ENCODE measurements at places on chromosomes 3 and 15.

- DNase-seq, result no peak
Measured at GRCh38 chr3:75341324-75342067, 322.6 kb upstream of the FRG2C start.

GRCh38 chr3:100627491-100627890, 18.1 kb downstream of the ADGRG7 start:
- DNase-seq, result no peak

GRCh38 chr3:107701299-107701698, 178.5 kb downstream of the BBX start:
- DNase-seq, result no peak

GRCh38 chr3:157533298-157534070, 30.3 kb upstream of the VEPH1 start:
- DNase-seq, result peak; percentile 88

DNA sequence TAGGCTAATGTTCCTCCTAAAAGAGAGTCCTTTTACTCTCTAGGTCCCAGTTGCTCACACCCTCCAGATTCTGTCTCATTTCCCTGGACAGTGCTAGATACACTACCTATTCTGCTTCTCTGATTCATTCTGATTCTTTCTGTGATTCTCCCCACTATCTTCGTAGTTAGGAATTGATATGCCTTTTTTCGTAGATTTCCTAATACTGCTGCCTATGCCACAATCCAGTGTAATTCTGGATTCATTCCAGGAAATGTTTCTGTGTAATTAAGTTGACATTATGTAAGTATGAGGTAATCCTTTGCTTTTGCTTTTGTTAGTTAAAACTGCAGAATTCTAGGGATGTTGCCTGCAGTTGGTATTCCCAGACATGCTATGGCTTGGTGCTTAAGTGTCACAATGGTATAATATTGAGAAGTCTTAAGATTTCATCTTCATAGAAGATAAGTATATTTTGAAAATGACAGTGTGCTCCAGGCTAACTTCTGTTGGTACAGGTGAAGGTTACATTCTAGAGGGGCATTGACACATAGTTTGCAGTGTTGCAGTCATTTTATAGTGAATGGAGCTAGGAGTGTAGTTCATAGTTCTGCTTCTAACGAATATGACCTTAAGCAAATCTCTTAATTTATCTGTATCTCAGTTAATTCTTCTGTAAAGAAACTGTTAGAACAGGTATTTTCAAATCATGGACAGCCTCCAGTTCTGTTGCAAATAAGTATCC, 54.3 kb downstream of the RIOX2 start:
- DNase-seq, result peak; percentile 35

GRCh38 chr3:126033051-126033745, 50.7 kb downstream of the SLC41A3 start:
- no peak for DNase-seq

DNA sequence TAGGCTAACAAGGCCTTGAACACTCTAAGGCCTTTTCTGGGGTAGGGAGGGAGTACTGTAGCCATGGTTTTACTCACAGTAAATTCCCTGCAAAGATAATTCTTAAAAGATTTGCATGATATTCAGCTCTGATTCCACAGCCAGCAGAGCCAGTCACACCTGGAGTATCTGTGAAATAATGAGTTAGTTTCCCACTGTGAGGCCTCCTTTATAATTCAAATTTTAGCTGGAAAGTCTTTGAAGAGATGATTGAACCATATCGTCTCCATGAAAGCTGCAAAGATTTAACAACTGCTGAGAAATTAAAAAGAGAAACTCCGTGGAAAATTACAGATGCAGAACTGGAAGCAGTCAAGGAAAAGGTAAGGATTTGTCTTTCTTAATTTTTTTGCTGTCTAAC, 32.3 kb upstream of the DUT start:
- DNase-seq, result no peak

DNA sequence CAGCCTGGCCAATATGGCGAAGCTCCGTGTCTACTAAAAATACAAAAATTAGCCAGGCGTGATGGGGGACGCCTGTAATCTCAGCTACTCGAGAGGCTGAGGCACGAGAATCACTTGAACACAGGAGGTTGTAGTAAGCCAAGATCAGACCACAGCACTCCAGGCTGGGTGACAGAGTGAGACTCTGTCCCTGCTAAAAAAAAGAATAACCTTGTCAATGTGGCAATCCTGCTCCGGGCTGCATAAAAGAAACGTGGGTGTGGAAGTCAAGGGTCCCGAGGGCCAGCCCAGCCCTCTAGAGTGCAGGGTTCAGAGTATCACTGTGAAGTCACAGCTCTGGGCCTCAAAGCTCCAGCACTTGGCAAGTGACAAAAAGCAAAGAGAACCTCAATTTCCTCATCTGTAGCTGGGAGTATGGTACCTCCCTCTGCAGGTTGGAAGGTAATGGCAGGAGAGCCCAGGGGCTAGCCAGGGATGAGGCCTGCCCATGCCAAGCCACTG, 73.5 kb upstream of the IQSEC1 start:
- no peak for DNase-seq

DNA sequence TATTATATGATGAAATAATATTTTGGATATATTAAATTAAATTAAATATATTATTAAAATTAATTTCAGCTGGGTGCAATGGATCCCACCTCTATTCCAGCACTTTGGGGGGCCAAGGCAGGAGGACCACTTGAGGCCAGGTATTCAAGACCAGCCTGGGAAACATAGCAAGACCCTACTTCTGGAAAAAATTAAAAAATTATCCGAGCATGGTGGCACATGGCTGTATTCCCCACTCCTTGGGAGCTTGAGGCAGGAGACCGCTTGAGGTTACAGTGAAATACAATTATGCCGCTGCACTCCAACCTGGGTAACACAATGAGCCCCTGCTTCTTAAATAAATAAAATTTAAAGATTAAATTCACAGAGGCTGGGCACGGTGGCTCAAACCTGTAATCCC, 61.4 kb downstream of the SH3BP5 start:
- DNase-seq, result no peak

DNA sequence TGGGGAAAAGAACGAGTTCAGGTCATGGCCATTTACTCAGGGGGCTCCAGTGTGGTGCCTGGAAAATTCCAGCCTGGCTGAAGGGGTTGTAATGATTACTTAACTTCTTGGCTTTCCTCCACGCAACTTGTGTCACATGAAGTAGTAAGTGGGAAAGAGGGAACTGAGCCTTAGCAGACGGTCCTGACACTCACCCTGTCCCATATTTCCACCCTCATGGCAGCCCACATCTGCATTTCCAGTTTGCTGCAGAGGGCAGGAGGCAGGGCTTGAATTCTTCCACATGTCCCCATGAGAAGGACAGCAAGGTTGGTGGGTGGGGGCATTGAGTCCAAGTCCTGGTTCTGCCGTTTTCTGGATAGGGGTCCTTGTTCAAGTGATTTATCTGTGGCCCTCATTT, 7.8 kb upstream of the CAMP start:
- DNase-seq, result peak; percentile 27

- peak; percentile 84 for DNase-seq
Measured at GRCh38 chr15:42832576-42832975, 88.0 kb downstream of the TTBK2 start.

DNA sequence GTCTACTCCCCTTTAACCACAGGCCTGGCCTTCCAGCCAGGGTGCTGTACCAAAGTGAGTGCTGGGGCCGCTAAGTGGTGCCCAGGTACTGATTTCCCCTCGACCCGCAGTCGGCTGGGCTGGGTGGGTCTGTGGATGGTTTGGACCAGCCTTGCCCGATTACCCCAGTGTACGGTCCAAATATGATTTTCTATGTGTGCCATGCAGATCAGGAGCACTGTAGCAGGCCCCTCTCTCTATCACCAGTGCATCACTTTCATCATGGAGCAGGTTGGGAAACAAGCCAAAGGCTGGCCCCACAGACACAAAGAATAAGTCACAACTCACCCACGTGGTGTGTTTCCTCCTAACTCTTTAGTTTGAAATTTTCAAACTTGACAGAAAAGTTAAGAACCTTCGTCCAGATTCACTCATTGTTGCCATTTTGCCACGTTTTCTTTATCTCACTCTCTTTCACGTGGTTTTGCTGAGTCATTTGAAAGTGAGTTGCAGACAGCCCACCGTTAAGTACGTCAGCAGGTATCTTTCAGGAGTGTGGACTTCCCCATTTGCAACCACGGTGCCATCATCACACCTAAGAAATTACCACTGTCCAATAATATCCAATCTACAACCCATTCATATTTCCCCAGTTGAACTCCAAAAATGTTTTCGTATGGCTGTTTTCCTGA, 37.0 kb downstream of the ZNF710 start:
- peak; percentile 58 for DNase-seq

DNA sequence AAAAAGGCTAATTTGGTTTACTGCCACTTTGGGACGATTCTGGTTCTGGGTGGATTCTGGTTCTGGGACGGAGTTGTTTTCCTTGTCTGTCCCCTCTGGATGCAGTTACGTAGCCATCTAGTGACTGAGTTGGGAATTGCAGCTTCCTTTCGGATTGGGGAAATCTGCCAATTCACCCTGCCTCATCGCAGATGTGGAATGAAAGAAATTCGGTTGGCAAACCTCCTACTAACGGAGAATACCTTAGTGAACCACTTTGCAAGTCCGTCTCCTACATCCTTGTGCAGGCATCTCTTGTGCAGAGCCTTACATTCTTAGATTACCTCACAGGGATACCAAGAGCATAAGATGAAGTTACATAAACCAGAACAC, 31.5 kb upstream of the AP4E1 start:
- peak; percentile 92 for DNase-seq

- peak; percentile 99 for DNase-seq
Measured at GRCh38 chr3:197487911-197488391, 67.8 kb downstream of the BDH1 start.

DNA sequence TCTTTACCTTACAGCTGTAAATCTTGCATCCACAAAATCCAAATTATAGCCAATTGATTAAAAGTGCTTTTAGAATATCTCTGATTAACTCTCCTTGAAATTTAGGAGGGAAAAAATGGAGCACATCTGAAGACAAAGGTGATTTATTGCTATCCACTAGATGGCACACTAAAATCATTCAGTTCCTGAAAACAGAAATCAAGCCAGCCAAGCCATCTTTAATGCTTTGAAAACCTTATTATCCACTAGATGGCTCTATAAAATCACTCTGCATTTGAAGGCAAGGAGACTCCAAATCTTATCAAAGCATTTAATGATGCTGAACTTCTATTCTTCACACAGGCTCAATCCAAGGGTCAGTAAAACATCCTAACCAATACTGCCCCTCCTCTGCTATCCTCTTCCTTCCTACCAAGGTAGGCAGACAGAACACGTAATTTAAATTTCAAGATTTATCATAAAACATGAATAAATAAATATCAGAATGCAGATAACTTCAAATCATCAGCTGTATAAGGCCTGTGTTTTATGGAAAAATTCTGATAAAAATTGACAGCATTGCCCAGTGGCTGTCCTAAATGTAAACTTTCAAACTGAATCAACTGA, 48.4 kb downstream of the GOLIM4 start:
- peak; percentile 83 for DNase-seq

DNA sequence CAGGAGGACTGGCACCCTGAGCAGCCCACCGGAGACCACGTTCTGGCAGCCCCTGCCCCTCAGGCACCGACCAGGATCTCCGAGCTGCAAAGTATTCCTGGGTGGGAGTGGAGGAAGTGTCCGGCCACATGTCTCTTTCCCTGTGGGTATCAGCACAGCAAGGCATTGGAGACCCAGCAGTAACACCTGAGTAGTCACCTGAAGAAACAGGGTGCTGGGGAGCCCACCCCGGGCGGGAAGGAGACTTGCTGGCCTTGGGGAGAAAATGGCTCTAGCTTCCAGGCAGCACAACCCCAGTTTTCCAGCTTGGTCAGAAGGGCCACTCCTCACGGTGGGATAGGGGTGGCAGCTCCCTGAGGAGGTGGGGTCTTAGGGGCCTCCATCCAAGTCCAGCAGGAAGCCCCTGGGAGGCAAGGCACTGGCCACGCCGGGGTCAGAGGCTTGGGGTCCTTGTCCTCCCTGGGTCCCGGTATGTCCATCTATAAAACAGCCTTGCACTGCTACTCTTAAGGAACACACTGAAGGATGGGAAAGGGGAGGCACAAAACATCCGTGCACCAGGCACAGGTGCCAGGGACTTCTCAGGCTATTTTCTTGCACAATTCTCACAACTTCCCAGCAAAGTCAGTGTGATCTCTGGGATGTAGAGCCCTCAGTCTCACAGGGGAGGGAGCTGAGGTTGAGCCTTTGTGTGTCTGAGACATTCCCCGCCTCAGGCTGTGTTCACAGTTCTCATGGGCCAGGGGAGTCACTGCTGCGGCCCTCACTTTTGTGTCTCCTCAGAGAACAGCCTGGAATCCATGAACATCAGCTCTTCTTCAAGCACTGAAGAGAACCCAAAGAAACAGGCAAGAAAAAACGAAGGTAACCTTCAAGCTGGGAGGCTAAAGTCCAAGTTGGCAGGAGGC, 11.9 kb downstream of the CFAP100 start:
- no peak for DNase-seq

- peak; percentile 28 for DNase-seq
Measured at GRCh38 chr15:36832774-36833463, 253.5 kb downstream of the CDIN1 start.

- DNase-seq, result no peak
Measured at GRCh38 chr3:20145874-20146273, 40.1 kb downstream of the SGO1 start.

DNA sequence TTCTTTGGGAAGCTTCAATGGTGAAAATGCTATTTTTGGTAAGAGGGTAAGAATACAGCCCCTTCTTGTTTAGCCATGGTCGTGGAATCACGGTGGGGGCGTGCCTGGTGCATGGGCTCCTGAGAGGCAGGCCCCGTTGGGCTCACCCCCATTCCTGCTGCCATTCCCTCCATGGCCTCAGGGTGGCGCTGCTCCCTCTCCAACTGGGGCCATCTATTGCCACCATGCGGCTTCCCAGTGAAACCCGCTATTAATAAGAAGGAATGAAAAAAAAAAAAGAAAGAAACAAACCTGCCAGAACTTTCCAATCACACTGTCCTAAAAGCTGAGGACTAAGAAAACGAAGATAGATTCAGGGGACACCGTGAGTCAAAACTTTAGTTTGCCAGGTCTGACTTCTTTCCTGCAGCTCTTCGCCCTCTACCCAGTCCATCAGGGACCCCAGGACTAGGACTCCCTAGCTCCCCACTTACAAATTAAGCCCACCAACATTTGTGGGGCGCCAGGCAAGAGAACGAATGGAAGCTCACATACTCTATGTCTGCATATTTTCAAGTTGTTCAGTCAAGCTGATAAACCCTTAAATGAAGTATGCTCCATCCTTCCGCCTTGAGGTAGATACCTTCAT, 30.6 kb upstream of the ABHD2 start:
- peak; percentile 78 for DNase-seq

GRCh38 chr3:97470481-97470880, 294.1 kb upstream of the ARL6 start:
- no peak for DNase-seq

GRCh38 chr3:158830391-158830790, 28.5 kb downstream of the MFSD1 start:
- DNase-seq, result peak; percentile 30

All from EH (cell line).